ENCODE measurements at places on chromosomes 4 and X. TPM values are rescaled to one million over a fixed set of nuclear protein-coding genes. Genes with fewer than 3 reads are reported as not detected.

Gene CNGA1
- not detected for total RNA-seq

Gene C1QTNF7
- total RNA-seq, result 0.35 TPM

Gene CXCL9
- not detected for total RNA-seq

Gene NDUFB11
- total RNA-seq, result 95.2 TPM

Gene PABPC5
- total RNA-seq, result 1.8 TPM

Gene SOWAHD
- total RNA-seq, result 0.70 TPM

Gene TSC22D3
- total RNA-seq, result 202 TPM

Gene TKTL2
- total RNA-seq, result not detected

Gene SPON2
- total RNA-seq, result 577 TPM

Gene FDCSP
- total RNA-seq, result not detected

Gene CSAG1
- not detected for total RNA-seq

Gene NBDY
- 19.0 TPM for total RNA-seq

Gene PABPC1L2A
- not detected for total RNA-seq

Gene FRMD7
- total RNA-seq, result not detected

Gene CD38
- total RNA-seq, result not detected

Gene PCYT1B
- total RNA-seq, result 1.1 TPM

Gene NALF2
- 0.09 TPM for total RNA-seq

Gene ZXDB
- total RNA-seq, result 10.9 TPM

Gene CT47B1
- not detected for total RNA-seq

Gene SPACA5
- total RNA-seq, result not detected

Gene PDE5A
- total RNA-seq, result 20.4 TPM

Gene BEND2
- not detected for total RNA-seq

Gene VCX3B
- not detected for total RNA-seq

Gene GAGE2A
- not detected for total RNA-seq

Gene DMP1
- total RNA-seq, result not detected

Gene TBC1D19
- 24.3 TPM for total RNA-seq

Gene ARMCX4
- 0.70 TPM for total RNA-seq

Gene CPE
- total RNA-seq, result 86.6 TPM

Gene SHOX
- total RNA-seq, result not detected

Gene GLA
- total RNA-seq, result 10.9 TPM

Gene TRAPPC11
- 26.7 TPM for total RNA-seq

Gene TRIM60
- total RNA-seq, result not detected

Gene OTUD4
- total RNA-seq, result 12.6 TPM
